ENCODE measurements at places on chromosomes 2 and 18. TPM values are rescaled to one million over a fixed set of nuclear protein-coding genes. Genes with fewer than 3 reads are reported as not detected.

Gene CSRNP3
- 0.86 TPM for total RNA-seq

Gene CPS1
- total RNA-seq, result 1.1 TPM

Gene MITD1
- total RNA-seq, result 29.9 TPM

Gene SS18
- total RNA-seq, result 89.9 TPM

Gene XDH
- 4.2 TPM for total RNA-seq

Gene DPP4
- total RNA-seq, result 27.6 TPM

Gene TMEM247
- not detected for total RNA-seq

Gene ADCY3
- 63.7 TPM for total RNA-seq

- no peak overlapping the region for H3K27ac ChIP-seq
- DNase-seq, result no peak
- H3K27me3 ChIP-seq, result no peaks in the 10 kb centered on the region
- H3K36me3 ChIP-seq, result no peaks in the 10 kb centered on the region
- no peak overlapping the region for H3K4me3 ChIP-seq
Observed at GRCh38 chr2:40716879-40717278, 265.0 kb upstream of the SLC8A1 start.

GRCh38 chr18:33040213-33040612 lies 267.4 kb upstream of the KLHL14 start:
- H3K27me3 ChIP-seq, result no peaks in the 10 kb centered on the region
- no peak for DNase-seq
- H3K36me3 ChIP-seq, result no peaks in the 10 kb centered on the region
- no peaks in the 10 kb centered on the region for H3K4me1 ChIP-seq
- no peak overlapping the region for H3K27ac ChIP-seq

DNA sequence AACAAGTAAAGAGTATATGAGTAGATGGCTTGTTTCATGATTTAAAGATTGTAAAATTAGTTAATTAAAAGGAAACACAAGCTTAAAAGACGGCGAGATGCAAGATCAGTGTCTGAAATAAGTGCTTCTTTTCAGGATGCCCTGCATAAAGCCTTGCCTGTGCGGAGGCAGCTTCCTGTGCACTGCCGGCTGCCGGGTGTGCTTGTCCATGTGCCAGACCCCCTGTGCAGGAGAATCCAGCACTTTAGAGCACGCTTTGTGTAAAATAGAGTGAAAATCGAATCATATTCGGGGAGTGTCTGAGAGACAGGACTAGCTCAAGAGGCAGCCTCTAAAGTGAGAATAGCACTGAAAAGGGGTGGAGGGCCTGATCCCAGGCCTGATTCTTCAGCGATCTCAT lies 154.7 kb downstream of the CHST9 start:
- H3K36me3 ChIP-seq, result no peaks in the 10 kb centered on the region
- H3K4me1 ChIP-seq, result peaks cover 18% of the 10 kb centered on the region
- no peak overlapping the region for H3K27ac ChIP-seq
- no peak overlapping the region for H3K4me3 ChIP-seq

- no peaks in the 10 kb centered on the region for H3K36me3 ChIP-seq
- no peak for DNase-seq
- H3K4me3 ChIP-seq, result no peak overlapping the region
- peaks cover 40% of the 10 kb centered on the region for H3K4me1 ChIP-seq
Observed at GRCh38 chr2:62660087-62660486, 45.4 kb upstream of the EHBP1 start.

GRCh38 chr18:11851806-11852337 lies 659 bp downstream of the CHMP1B start:
- H3K4me3 ChIP-seq, result peak overlapping the region; percentile 88
- H3K4me1 ChIP-seq, result peaks cover 22% of the 10 kb centered on the region
- H3K27ac ChIP-seq, result peak overlapping the region; percentile 96
- H3K36me3 ChIP-seq, result peaks cover 60% of the 10 kb centered on the region
- DNase-seq, result peak; percentile 28

DNA sequence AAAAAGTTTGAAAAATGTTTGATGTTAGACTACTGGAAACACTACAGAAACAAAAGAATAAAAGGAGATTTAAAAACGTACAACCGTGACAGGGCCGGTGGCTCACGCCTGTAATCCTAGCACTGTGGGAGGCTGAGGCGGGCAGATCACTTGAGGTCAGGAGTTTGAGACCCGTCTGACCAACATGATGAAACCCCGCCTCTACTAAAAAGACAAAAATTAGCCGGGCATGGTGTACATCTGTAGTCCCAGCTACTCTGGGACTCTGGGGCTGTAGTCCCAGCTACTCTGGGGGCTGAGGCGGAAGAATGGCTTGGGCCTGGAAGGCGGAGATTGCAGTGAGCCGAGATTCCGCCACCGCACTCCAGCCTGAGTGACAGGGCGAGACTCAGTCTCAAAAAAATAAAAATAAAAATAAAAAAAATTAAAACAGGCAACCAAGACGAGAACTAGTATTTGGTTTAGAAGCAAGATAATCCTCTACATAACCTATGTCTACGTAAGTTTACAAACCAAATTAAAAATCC lies 5.8 kb downstream of the SP3 start:
- DNase-seq, result no peak
- peak overlapping the region; percentile 50 for H3K27ac ChIP-seq
- peaks cover 65% of the 10 kb centered on the region for H3K36me3 ChIP-seq
- no peaks in the 10 kb centered on the region for H3K27me3 ChIP-seq
- peaks cover 44% of the 10 kb centered on the region for H3K4me1 ChIP-seq
- peak overlapping the region; percentile 56 for H3K4me3 ChIP-seq

DNA sequence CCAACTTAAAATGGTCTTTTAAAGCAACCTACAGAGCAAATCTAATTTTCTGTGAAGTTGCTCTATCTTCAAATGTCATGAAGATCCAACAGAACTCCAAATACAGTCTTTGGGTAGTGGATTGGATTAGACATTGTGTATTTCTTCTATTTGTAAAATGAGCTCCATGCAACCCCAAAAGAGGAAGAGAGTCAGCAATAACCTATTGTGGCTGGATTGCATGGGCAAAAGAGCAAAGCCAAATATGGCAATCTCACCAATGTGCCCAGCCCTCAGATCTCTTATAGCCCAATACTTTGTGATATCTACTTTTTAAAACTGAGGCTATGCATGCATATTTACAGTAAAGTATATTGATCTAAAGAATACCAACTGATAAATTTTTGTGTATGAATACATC lies 146.3 kb downstream of the TXNL1 start:
- no peak overlapping the region for H3K4me3 ChIP-seq
- no peaks in the 10 kb centered on the region for H3K4me1 ChIP-seq
- H3K27me3 ChIP-seq, result peaks cover 36% of the 10 kb centered on the region
- DNase-seq, result no peak
- no peak overlapping the region for H3K27ac ChIP-seq
- H3K36me3 ChIP-seq, result no peaks in the 10 kb centered on the region

- H3K27me3 ChIP-seq, result peaks cover 87% of the 10 kb centered on the region
- no peak overlapping the region for H3K27ac ChIP-seq
- DNase-seq, result no peak
- no peaks in the 10 kb centered on the region for H3K4me1 ChIP-seq
Observed at GRCh38 chr2:99918389-99918788, 224.0 kb downstream of the AFF3 start.

GRCh38 chr18:34959989-34960388 lies 81.2 kb upstream of the MAPRE2 start:
- H3K4me3 ChIP-seq, result peak overlapping the region; percentile 50
- H3K27ac ChIP-seq, result peak overlapping the region; percentile 75
- no peak for DNase-seq
- peaks cover 42% of the 10 kb centered on the region for H3K4me1 ChIP-seq
- no peaks in the 10 kb centered on the region for H3K27me3 ChIP-seq
- peaks cover 7% of the 10 kb centered on the region for H3K36me3 ChIP-seq

- DNase-seq, result no peak
- H3K4me3 ChIP-seq, result no peak overlapping the region
- no peaks in the 10 kb centered on the region for H3K36me3 ChIP-seq
- no peaks in the 10 kb centered on the region for H3K4me1 ChIP-seq
Observed at GRCh38 chr2:232028071-232028470, 66.6 kb downstream of the DIS3L2 start.

GRCh38 chr2:20322527-20323300 lies 27.9 kb downstream of the PUM2 start:
- no peak overlapping the region for H3K27ac ChIP-seq
- no peak overlapping the region for H3K4me3 ChIP-seq
- H3K36me3 ChIP-seq, result peaks cover 68% of the 10 kb centered on the region
- no peaks in the 10 kb centered on the region for H3K27me3 ChIP-seq
- no peak for DNase-seq

GRCh38 chr2:137118140-137118539 lies 352.8 kb downstream of the THSD7B start:
- no peak overlapping the region for H3K27ac ChIP-seq
- H3K36me3 ChIP-seq, result no peaks in the 10 kb centered on the region
- no peak overlapping the region for H3K4me3 ChIP-seq
- DNase-seq, result no peak
- H3K27me3 ChIP-seq, result no peaks in the 10 kb centered on the region
- H3K4me1 ChIP-seq, result peaks cover 28% of the 10 kb centered on the region

DNA sequence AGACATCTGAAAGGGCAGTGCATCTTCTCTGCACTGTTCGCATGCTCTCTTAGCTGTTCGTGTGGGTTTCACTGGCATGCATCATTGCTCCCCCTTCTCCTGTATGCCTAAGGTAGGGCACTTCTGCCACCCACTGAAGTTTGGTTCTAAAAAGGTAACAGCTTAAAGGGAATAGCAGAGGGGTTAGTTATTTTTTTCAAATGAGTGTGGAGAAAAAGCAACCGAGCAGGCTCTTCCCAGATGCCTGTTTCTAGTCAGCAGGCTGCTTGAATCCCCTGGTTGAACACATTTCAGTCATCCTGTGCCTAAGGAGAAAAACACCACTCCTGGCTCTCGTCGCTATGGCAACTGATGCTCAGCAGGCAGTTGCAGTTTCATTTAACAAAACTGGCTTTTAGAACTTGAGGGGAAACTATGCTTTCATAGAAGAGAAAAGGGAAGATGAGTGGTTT lies 69.8 kb upstream of the GALNT3 start:
- no peak overlapping the region for H3K4me3 ChIP-seq
- no peak overlapping the region for H3K27ac ChIP-seq
- DNase-seq, result no peak

DNA sequence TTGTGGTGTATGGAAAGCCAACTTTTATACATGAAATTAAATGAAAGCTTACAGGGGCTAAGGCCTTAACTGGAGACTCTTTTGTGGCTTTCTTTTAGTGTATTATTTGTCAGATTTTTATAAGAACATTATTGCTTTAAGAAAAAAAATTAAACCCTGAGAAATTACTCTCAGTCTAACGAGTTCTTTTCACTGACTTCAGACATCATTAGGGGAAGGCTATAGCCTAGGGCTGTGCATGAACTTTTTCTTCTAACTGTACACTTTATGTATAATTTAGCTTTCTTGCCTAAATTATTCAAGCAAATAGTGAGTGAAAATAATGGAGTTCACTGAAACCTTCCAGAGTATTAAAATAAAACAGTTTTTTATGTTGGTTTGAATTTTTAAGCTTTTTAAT lies 151.1 kb upstream of the MEIS1 start:
- H3K4me1 ChIP-seq, result no peaks in the 10 kb centered on the region
- no peak for DNase-seq
- H3K27me3 ChIP-seq, result no peaks in the 10 kb centered on the region
- no peak overlapping the region for H3K4me3 ChIP-seq
- H3K27ac ChIP-seq, result no peak overlapping the region

- no peak overlapping the region for H3K27ac ChIP-seq
- no peak for DNase-seq
- H3K36me3 ChIP-seq, result no peaks in the 10 kb centered on the region
- no peak overlapping the region for H3K4me3 ChIP-seq
- no peaks in the 10 kb centered on the region for H3K4me1 ChIP-seq
- peaks cover 11% of the 10 kb centered on the region for H3K27me3 ChIP-seq
Observed at GRCh38 chr2:136051001-136051724, 65.7 kb upstream of the DARS1 start.

DNA sequence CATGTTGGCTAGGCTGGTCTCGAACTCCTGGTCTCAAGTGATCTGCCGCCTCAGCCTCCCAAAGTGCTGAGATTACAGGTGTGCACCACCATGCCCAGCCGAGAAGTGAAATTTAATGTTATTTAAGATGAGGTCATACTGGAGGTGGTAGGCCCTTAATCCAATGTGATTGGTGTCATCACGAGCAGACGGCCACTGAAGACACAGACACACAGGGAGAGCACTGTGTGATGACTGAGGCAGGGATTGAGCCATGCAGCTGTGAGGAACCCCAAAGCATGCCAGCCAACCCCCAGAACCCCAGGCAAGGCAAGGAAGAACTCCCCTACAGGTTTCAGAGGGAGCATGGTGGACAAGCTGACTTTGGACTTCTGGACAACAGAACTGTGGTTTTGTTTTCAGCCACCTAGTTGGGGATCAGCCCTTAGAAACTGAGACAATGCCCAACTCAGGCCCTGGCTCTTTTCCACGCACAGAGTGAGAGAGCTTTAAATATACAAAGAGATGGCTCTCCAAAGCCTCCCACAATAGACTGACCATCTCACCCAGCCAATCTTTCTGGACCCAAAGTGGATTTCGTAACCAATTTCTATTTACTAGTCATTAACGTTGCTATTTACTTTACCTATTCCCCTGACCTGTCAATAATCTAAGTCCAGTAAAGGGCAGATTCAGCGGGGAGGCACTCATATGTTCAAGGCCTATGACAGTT lies 34.2 kb downstream of the TBC1D8 start:
- no peaks in the 10 kb centered on the region for H3K27me3 ChIP-seq
- DNase-seq, result no peak
- H3K27ac ChIP-seq, result no peak overlapping the region
- H3K4me3 ChIP-seq, result no peak overlapping the region
- H3K36me3 ChIP-seq, result peaks cover 16% of the 10 kb centered on the region

DNA sequence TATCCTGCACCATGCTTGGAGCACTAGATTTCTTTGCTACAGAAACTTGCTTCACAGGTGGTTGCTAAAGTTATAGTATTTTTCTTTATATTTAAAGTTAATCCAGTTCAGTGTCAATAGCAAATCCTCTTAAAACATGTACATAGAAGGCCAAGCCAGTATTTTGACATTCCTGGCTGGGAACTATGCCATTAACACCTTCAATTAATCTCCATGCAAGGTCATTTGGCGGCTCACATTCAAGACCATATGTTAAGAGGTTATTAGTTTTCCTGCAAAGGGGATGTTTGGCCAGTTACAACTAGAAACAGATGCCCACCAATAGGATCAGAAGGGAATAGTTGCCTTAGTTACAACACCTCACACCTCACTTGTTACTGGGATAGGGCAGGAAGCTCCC lies 261.3 kb upstream of the MEIS1 start:
- H3K27me3 ChIP-seq, result no peaks in the 10 kb centered on the region
- no peak overlapping the region for H3K4me3 ChIP-seq
- DNase-seq, result no peak
- no peak overlapping the region for H3K27ac ChIP-seq
- no peaks in the 10 kb centered on the region for H3K4me1 ChIP-seq

Data from Calu3 (cell line).